GM12865 (cell line): ENCODE measurements at places on chromosomes 7 and 10.

GRCh38 chr10:95429639-95430038 is 131.5 kb downstream of the SORBS1 start:
- DNase-seq = no peak

DNA sequence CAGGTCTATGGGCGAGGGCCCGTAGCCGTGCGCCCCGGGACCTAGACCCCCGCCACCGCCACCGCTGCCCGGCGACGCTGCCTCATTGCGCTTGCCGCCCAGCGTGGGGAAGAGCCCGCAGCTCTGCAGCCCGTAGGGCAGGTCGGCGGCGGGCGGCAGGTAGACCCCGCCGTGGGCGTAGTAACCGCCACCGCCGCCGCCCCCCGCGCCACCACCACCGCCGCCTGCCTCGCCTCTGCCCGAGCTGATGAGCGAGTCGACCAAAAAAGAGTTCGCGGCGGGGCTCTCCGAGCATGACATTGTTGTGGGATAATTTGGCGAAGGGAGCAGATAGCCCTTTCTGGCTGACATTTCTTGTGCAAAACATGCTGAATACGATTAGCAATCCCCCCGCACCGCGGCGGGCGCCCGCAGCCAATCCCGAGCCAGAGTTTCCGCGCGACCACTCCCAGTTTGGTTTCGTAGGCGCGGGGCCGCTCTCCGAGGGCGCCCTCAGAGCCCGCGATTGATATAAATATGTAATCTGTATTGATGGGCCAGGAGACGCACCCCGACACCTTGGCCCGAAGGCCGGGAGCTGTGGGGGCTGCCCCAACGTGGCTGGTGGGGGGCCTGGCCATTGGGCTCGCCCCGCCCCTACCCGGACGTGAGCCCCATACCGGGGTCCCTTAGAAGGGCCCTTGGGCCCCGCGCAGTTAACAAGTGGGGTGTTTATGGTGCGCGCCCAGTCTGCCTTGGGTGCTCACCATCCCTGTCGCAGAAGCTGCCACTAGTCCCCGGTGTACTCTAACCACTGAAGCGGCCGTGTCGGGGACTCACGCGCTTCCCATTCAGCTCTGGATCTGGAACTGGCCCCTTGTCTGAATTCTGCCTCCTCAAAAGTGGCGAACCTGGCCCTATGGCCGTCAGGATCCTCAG is at the start of gene HOXA10:
Gene HOXA10 (minus strand): TSS at position 365 of the 918 bp plus-strand sequence. CDS start 14 bp downstream, at position 351.
- no peak for DNase-seq

DNA sequence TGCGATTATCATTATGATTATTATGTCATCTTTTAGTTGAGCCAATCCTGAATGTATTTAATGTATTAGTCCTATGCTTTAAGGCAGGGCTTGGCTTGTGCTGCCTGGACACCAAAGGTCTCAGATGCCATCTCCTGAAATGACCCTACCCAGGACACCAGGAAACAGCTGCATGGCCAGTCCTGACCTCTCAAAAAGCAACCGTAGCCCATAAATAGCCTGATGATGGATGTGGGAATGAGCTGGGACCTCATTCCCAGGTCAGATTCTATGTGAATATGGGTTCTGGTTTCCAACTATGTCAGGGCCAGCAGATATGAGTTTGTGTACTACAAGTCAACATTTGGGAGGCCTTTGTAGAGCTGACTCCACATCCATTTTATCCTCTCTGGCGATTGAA is 438.4 kb downstream of the NRG3 start:
- no peak for DNase-seq

DNA sequence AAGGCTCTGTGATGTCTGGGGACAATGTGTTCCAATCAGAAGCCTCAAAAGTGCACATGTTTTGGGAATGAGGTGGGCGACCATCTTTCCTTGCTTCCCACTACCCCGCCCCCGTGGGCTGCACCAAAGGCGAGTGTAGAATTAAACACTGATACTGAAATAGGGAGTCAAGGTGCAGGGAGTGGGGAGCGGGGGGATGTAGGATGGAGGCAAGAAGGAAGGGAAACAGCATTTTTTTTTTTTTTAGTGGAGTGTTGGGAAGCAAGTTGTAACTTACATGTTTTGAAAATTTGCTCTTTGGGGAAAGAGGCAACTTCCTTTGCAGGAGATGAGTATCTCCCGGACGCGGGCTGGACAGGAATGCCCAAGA is 484 bp upstream of the DLX5 start:
- DNase-seq = no peak

GRCh38 chr7:32023376-32023775 is 46.8 kb downstream of the PDE1C start:
- DNase-seq = no peak

DNA sequence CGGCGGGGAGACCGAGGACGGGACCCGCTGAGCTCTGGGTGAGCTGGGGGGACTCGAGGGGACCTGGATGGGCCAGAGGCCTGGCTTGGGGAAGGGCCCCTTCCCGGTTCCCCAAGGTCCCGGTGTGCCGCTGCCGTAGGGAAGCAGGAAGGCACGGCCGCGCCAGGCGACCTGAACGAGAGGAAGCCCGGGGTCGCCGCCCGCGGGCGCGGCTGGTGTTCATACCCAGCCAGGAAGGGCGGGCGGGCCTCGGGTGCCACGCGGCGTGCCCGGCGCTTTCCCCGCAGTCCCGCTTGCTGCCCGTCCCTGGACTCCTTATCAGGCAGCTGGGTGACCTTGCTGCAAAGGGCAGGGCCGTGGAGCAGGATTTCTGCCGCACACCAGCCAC is 38.0 kb downstream of the ZNF777 start:
- no peak for DNase-seq

- no peak for DNase-seq
Observed at GRCh38 chr7:150570556-150571465, 3.6 kb downstream of the GIMAP4 start.
